ENCODE measurements at places on chromosomes 16 and 17.

GRCh38 chr16:53052519-53053501, at the start of gene CHD9NB:
Gene CHD9NB, minus strand, starts transcription at chr16:53052897. Its CDS starts 8,739 bp downstream, at chr16:53044158.
- DNase-seq: peak; percentile 45

GRCh38 chr17:45147581-45148182, 593 bp upstream of the HEXIM1 start:
- DNase-seq: peak; percentile 96

- DNase-seq: peak; percentile 2
Measured at GRCh38 chr17:38584350-38584925, 21.3 kb downstream of the SRCIN1 start.

DNA sequence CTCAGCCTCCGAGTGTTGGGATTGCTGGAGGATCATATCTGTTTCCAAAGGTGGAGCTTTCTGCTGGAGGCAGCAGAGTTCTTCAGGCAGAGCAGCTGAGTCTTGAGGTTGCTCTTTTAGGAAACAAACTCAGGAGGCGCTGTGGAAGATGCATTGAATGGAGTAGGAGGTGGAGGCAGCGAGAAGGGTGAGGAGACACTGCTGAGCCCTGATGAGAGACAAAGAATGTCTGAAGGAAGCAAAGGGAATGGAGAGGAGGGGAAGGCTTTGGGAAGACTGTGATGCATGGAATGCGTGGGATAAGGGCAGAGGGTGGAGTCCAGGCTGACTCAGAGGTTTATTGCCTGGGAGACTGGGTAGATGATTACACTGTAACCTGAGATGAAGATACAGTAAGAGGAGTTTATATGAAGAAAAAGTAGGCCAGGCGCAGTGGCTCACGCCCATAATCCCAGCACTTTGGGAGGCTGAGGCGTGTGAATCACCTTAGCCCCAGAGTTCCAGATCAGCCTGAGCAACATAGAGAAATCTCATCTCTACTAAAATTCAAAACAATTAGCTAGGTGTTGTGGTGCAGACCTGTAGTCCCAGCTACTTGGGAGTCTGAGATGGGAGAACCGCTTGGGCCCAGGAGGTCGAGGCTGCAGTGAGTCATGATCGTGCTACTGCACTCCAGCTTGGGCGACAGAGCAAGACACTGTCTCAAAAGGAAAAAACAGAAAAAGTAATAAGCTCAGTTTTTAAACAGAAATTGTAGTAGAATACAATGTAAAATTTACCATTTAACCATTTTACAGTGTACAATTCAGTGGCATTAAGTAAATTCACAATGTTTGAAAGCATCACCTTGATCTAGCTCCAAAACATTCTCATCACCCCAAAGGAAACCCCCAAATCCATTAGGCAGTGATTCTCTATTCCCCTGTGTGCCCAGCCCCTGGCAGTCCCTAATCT, 17.8 kb upstream of the TMEM219 start:
- peak; percentile 96 for DNase-seq

DNA sequence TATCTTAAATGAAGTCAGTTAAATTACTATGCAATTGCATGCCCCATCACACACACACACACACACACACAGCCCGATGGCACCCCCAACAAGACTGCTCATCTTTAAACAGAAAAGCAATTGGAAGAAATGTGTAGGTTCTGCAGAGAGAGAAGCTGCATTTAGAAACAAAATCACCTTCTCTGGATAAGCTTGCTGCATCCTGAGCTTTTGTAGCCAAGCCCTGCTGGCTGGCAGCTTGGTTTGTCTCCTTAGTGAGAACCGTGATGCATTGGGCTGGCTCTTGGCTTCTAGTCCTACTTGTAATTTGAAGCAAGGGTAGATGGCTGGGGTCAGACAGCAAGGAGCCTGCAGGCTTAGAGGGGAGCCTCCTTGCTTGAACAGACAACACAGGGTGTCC, 153.8 kb downstream of the SOX9 start:
- DNase-seq: no peak

- DNase-seq: no peak
Measured at GRCh38 chr16:55369151-55369550, 45.1 kb downstream of the IRX6 start.

DNA sequence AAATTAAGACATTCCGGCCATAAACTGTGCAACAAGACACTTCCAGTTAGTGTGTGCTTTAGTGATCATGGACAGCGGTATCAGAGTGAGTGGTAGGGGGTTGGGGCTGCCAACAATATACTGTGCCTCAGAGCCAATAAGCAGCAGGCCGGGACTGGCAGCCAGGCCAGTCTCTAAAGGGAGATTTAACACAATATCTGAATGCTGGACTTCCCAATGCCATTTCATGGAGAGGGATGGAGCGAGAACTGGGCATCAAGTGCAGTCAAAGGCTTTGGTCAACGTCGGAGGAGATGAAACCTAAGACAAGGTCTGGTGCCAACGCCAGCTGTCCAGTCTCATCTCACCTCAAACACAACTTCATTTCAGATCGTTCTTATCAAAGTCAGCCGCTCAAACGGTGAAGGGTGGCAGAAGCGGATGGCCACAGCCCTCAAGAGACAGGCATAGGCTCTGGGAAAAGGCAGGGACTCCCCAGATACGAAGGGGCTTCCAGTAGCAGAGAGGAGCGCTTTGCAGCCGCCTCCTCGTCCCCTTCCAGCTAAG, 935 bp downstream of the USP32 start:
- DNase-seq: no peak

DNA sequence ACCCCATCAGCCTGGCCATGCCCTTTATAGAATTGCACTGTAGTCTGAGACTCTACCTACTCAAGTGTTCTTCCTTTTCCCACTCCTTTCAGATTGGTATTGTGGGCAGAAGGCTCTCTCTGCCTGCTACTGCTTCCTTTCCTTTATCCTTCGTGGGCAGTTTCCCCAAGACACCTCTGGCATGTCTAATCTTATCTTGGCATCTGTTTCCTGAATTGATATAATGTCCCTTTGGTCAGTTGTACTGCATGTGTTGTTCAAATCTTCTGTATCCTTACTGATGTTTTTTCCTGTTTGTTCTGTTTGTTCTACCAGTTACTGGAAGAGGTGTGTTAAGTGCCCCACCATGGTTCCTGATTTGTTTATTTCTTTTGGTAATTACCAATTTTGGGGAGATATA, 29.5 kb upstream of the MSI2 start:
- DNase-seq: no peak

DNA sequence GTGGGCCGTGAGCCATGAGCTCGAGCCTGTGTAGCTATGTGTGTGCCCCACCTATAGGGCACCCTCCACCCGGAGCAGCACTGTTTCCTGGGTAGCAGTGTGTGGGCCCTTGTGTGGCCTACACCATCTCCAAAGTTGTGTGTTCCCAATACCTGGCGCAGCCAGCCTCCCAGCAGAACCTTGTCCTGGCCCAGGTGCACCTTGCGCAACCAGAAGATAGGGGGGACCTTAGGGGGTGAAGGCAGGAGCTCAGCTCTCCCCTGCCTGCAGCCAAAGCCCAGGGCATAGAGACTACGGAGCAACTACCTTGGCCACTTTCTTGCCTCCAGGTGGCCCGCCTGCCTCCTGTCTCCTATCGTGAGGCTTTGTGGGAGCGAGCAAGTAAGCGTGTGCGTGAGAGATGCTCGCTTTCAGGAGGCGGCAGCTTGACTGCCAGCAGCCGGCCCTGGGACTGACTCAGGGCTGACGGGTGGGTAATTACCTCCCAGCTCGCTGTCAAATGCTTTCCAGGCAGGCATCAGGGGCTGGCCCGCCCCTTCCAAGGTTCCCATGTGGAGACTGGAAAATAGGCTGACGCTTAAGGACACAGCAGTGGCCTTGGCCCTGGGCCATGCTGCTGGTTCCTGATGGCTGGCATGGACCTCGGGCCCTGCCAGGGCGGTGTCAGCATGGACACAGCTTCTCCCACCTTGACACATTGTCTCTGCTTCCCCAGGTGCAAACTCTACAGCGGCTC, 19.0 kb downstream of the TRAF7 start:
- no peak for DNase-seq

DNA sequence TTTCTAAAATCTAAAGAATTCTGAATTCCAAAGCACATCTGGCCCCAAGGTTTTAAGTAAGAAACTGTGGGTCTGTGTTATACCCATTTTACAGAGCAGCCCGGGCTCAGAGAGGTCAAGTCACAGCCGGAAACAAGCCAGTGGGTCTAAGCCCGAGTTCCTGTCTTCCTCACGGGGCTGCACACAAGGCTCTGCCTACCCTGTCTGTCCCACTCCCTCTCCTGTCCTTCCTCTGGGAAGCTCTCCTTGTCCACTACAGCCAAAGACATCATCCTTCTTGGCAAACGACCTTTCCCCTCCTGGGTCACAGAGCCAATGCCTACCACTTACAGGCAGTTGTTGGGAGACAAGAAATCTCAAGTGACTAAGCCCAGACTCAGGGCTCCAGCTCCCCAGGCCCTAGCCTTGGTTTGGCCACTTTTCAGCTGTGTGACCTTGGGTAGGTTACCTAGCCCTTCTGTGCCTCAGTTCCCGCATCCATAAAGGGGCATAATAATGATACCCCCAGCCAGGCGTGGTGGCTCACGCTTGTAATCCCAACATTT, 55.6 kb upstream of the MAP3K14 start:
- DNase-seq: no peak

DNA sequence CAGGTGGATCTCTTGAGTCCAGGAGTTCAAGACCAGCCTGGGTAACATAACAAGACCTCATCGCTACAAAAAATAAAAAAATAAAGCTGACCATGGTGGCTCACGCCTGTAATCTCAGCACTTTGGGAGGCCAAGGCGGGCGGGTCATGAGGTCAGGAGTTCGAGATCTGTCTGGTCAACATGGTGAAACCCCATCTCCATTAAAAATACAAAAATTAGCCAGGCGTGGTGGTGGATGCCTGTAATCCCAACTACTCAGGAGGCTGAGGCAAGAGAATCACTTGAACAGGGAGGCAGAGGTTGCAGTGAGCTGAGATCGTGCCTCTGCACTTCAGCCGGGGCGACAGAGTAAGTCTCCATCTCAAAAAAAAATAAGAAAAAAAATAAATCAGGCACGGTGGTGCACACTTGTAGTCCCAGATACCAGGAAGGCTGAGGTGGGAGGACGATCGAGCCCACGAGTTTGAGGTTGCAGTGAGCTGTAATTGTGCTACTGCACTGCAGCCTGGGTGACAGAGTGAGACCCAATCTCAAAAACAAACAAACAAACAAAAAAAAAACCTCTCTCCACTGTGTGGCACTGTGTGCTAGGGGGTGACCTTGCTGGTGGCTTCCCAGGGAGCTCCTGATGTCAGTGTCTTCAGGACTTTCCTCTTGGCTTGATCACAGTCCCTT, 19.8 kb upstream of the MAPK3 start:
- DNase-seq: no peak

- DNase-seq: no peak
Measured at GRCh38 chr16:24820522-24820921, 25.2 kb upstream of the SLC5A11 start.

DNA sequence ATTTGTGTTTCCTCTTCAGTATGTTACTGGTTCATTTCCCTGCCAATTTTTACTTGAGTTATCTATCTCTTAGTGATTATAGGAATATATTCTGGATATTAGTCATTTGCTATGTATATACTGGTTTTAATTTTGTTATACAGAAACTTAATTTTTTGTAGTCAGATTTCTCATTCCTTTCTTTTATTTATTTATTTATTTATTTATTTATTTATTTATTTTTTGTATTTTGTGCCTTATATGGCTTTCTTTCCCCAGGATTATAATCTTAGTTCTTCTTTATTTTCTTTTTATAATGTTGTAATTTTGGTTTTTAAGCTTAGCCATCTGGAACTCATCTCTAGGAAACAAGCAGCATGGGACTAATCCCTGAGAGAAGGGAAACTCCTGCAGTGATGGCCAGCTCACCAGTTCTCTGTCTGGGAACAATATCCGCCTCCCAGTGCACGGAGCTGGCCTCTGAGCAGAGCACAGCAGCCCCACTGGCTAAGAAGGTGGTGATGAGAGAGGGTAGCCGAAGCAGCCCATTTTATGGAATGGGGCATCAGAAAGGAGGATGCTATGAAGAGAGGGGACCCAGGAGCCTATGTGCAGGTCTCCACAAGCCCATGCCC, 54.5 kb upstream of the ADORA2B start:
- no peak for DNase-seq

- no peak for DNase-seq
Measured at GRCh38 chr17:56676810-56677209, 83.3 kb downstream of the NOG start.

GRCh38 chr16:83402967-83403366, 404.8 kb upstream of the HSBP1 start:
- no peak for DNase-seq
